H1 (cell line): ENCODE measurements at places on chromosomes 16 and 17. TPM values are rescaled to one million over a fixed set of nuclear protein-coding genes. Genes with fewer than 3 reads are reported as not detected.

TP53TG3B gene
- total RNA-seq = not detected in 2 replicates

CLTC gene
- total RNA-seq = 279 and 283 TPM in 2 replicates

CACNG3 gene
- not detected in 2 replicates for total RNA-seq

GRB7 gene
- 30.9 and 32.2 TPM in 2 replicates for total RNA-seq

JMJD8 gene
- total RNA-seq = 46.4 and 49.0 TPM in 2 replicates

KRT40 gene
- not detected in 2 replicates for total RNA-seq

CDRT15L2 gene
- total RNA-seq = not detected in 2 replicates

MYH11 gene
- total RNA-seq = 0.71 and 0.78 TPM in 2 replicates

C16orf95 gene
- total RNA-seq = 5.4 and 6.0 TPM in 2 replicates

GRCh38 chr16:27439271-27440018, 37.5 kb downstream of the IL21R start:
- H3K4me3 ChIP-seq = no peak overlapping the region
- no peaks in the 10 kb centered on the region for H3K27me3 ChIP-seq
- no peak overlapping the region for H3K27ac ChIP-seq
- no peaks in the 10 kb centered on the region for H3K36me3 ChIP-seq

DNA sequence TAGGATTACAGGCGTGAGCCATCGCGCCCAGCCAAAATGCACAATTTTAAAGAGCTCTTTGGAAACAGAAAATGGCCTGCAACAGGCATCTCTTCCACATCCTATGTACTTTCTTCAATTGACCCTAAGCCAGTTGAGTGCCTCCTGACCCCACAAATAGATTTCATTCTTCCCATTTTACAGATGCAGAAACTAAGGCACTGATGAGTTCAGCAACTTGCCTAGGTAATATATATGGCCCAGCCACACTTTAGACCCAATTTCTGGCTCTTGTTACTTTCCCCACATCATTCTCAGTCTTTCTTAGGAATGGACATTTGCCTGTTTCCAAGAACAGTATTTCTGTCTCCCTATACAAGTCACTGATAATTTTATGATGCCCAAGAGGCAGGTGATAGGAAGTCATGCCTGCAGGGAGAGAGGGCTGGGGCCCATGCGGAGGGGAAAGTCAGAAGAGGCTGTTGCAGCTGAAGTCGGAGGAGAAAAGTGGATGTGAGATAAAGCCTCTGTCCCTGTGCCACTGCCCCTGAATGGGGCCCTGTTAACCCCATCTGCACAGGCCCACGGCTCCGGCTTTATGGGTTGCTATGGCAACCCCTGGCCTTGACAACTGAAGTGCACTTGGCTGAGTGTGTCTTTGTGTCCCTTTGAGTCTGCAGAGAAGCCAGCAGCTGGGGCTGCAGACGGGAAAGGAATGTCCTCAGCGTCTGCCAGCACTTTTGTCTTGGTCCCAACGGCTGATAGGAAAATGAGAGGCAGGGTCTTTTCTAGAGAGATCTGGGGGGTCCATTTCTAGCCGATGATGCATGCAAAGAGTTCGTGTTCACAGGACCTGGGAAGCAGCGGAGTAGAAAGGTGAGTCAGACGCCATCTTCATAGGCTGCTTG, 45.9 kb downstream of the ABAT start:
- no peak overlapping the region for H3K4me3 ChIP-seq
- H3K27me3 ChIP-seq = no peaks in the 10 kb centered on the region
- H3K27ac ChIP-seq = no peak overlapping the region
- DNase-seq = peak; percentile 59

GRCh38 chr16:81517629-81518438, 73.2 kb downstream of the CMIP start:
- H3K4me3 ChIP-seq = no peak overlapping the region
- H3K27ac ChIP-seq = no peak overlapping the region
- peaks cover 13% of the 10 kb centered on the region for H3K4me1 ChIP-seq
- no peaks in the 10 kb centered on the region for H3K36me3 ChIP-seq
- no peak for DNase-seq
- H3K27me3 ChIP-seq = no peaks in the 10 kb centered on the region

DNA sequence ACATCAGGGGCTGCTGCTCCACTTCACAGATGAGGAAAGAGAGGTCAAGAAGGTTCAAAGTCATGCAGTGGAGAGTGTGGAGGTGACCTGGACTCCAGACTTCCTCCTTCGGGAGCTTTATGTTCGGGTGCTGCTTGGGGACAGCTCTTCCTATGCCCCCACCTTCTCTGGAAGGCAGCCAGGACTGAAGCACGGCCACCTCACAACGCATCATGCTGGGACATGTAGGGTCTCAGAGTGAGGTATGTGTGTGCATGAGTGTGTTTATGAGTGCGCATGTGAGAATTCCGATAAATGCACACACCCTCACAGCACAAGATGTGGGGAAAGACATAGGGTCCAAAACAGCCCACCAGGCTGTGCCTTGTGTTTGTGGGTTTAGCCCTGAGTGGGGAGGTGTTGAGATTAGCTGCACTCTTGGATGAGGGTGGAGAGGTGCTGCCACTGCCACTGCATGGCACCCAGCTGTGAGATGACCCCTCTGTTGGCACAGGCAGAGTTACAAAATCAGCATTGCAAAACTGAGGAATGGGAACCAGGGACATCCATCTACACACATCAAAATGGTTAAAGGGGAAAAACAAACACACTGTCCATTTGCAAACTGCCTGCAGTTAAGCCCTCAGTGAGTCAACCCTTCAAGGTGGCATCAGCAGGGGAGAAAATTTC, 367.4 kb downstream of the SEC14L1 start:
- H3K27me3 ChIP-seq = no peaks in the 10 kb centered on the region
- H3K36me3 ChIP-seq = no peaks in the 10 kb centered on the region
- H3K4me3 ChIP-seq = no peak overlapping the region
- no peaks in the 10 kb centered on the region for H3K4me1 ChIP-seq
- no peak for DNase-seq

GRCh38 chr17:10192972-10193371, 5.4 kb downstream of the GAS7 start:
- H3K36me3 ChIP-seq = no peaks in the 10 kb centered on the region
- H3K4me3 ChIP-seq = no peak overlapping the region
- no peak overlapping the region for H3K27ac ChIP-seq
- peaks cover 15% of the 10 kb centered on the region for H3K27me3 ChIP-seq

GRCh38 chr17:72004611-72005331, 116.0 kb upstream of the SOX9 start:
- no peak overlapping the region for H3K4me3 ChIP-seq
- no peak overlapping the region for H3K27ac ChIP-seq
- no peaks in the 10 kb centered on the region for H3K4me1 ChIP-seq
- DNase-seq = no peak
- H3K27me3 ChIP-seq = peaks cover 1% of the 10 kb centered on the region

DNA sequence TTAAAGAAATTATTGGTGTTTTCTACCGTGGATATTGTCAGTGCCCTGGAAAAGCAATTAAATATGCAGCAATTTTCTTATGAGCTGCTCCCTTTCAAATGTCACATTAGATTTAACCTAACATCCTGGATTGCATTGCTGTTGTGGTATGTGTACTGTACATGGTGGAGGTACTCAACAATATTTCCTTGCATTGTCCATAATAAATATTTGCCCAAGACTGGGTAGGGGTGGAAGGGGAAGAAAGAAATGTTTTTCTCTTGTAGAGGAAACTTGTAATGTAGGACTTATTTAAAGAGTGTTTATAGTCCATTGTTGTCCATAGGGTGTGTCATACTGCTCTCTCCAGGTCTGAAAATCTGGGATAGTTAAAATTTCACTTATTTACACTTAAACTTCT, 346.2 kb upstream of the TBX2 start:
- H3K36me3 ChIP-seq = no peaks in the 10 kb centered on the region
- H3K27me3 ChIP-seq = no peaks in the 10 kb centered on the region
- H3K4me1 ChIP-seq = no peaks in the 10 kb centered on the region
- no peak overlapping the region for H3K4me3 ChIP-seq
- H3K27ac ChIP-seq = no peak overlapping the region

DNA sequence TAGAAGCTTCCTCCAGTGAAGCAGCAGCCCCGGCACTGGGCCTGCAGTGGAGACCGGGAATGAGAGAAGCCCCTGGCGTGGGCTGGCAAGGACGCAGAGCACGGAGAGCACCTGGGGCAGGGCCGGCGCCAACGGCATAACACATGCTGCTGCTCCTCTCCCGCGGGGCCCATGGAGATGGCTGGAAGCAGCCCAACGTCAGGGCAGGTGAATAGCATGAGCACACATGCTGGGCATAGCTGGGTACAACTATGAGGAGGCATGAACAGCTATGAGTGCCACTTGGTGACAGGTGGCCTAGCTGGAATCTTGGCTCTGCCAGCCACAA, 46.4 kb downstream of the IRF8 start:
- no peak overlapping the region for H3K4me3 ChIP-seq
- no peaks in the 10 kb centered on the region for H3K36me3 ChIP-seq
- no peak overlapping the region for H3K27ac ChIP-seq
- no peaks in the 10 kb centered on the region for H3K27me3 ChIP-seq
- no peak for DNase-seq

GRCh38 chr17:79971651-79972050, 64.0 kb downstream of the TBC1D16 start:
- H3K27ac ChIP-seq = no peak overlapping the region
- no peaks in the 10 kb centered on the region for H3K27me3 ChIP-seq
- H3K4me3 ChIP-seq = no peak overlapping the region
- 0 out of 2 replicates have a peak, but pooled peaks cover 6% of the 10 kb centered on the region for H3K4me1 ChIP-seq
- no peaks in the 10 kb centered on the region for H3K36me3 ChIP-seq

GRCh38 chr17:58072862-58073261, 10.4 kb upstream of the DYNLL2 start:
- DNase-seq = no peak
- no peak overlapping the region for H3K27ac ChIP-seq
- no peaks in the 10 kb centered on the region for H3K4me1 ChIP-seq
- H3K27me3 ChIP-seq = no peaks in the 10 kb centered on the region
- no peak overlapping the region for H3K4me3 ChIP-seq

- no peak overlapping the region for H3K4me3 ChIP-seq
- peak; percentile 92 for DNase-seq
- H3K27ac ChIP-seq = no peak overlapping the region
Measured at GRCh38 chr17:35747540-35748017, 5.5 kb downstream of the GAS2L2 start.

DNA sequence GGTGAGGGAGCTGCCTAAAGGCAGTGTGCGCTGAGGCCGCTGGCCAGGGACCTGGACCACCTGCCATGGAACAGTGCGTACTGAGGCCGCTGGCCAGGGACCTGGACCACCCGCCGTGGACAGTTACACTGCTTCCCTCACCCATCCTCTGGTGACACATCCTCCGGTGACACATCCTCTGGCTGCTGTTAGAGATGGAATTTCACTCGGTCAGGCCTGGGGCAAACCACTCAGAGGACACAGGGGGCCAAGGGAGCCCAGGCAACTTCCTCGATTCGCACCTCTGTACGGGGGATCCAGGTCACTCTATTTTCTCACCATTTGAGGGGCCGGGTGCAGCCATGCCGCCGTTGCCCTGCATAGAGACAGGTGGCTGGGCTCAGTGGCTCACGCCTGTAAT, 32.4 kb upstream of the RPTOR start:
- H3K36me3 ChIP-seq = no peaks in the 10 kb centered on the region
- H3K4me1 ChIP-seq = no peaks in the 10 kb centered on the region
- H3K4me3 ChIP-seq = no peak overlapping the region

GRCh38 chr17:76527430-76528111, 9.9 kb downstream of the CYGB start:
- no peak overlapping the region for H3K27ac ChIP-seq
- peak; percentile 78 for DNase-seq
- H3K36me3 ChIP-seq = no peaks in the 10 kb centered on the region
- no peaks in the 10 kb centered on the region; the same call in 1 of the 2 replicates for H3K27me3 ChIP-seq

- no peaks in the 10 kb centered on the region; the same call in 1 of the 2 replicates for H3K27me3 ChIP-seq
- H3K27ac ChIP-seq = no peak within 1 kb of the TSS
- peaks cover 21% of the 10 kb centered on the region; the same call in 1 of the 2 replicates for H3K36me3 ChIP-seq
- H3K4me3 ChIP-seq = peak within 1 kb of the TSS; percentile 90
- H3K4me1 ChIP-seq = peaks cover 5% of the 10 kb centered on the region; the same call in 1 of the 2 replicates
Measured at GRCh38 chr16:58000706-58001676, at the start of gene USB1. Gene USB1, plus strand, starts transcription at chr16:58001407. Its CDS starts 77 bp downstream, at chr16:58001484.

GRCh38 chr16:27311448-27311830, 2.3 kb upstream of the IL4R start:
- no peak overlapping the region for H3K27ac ChIP-seq
- no peak for DNase-seq
- H3K36me3 ChIP-seq = no peaks in the 10 kb centered on the region
- peaks cover 3% of the 10 kb centered on the region; the same call in 1 of the 2 replicates for H3K27me3 ChIP-seq

DNA sequence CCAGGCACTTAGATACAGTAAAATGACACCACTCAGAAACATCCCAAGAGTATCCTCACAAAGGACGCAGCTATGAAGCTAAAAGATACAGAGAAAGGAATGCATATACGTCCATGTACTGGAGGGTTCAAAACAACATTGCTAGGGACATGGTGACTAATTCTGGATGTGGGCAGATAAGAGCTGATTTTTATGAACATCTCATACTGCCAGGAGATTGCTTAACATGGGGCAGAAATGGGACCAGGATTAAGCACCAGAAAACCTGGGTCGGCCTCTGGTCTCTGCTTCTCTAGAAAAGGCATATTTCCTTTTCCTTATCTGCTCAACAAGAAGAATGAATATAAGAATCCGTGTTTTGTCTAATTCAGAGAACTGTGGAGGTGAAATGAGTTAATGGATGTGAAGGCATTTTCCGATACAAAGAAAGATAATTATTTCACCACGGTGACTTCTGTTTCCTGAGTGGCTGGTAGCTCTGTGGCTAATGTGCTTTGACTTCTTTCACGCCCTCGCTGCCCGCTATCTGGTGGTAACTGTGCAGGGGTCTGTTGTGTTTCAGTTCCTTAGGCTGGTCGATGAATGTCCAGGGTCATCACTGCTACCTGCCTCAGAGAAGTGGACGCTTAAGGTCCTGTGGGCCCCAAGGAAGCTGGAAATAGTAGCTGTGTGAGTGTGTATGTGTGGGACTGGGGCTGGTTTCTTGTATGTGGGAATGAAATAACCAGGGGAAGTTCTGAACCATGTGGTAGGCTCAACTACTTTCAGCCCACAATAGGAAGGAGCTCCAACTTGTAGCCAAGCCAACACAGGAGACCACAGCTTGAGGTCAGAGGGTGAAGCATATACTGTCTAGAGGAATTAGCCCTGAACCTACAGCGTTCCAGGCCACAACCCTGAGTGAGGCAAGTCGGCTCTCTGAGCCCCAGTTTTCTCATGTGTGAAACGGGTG, 15.8 kb upstream of the CCL5 start:
- H3K36me3 ChIP-seq = no peaks in the 10 kb centered on the region
- H3K4me1 ChIP-seq = peaks cover 2% of the 10 kb centered on the region
- H3K27ac ChIP-seq = no peak overlapping the region

DNA sequence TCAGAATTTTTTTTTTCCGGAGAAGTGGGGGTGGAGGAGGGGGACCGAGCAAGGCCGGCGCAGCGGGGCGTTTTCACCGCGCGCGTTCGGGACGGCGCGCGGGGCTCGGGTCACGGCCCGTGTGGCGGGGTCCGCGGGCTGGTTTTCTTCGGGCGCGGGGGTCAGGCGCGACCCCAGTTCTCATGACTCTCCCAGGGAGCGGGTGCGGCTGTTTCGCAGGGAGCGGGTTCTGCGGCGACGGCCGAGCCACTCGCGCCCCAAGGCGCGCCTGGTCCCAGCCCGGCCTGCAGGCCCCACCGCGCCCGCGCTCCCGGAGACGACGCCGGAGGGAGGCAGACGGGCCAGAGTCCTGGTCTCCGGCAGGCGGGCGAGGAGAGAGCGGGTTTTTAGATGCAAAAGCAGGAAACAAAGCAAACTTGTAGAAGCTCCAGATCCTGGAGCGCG, 1.0 kb downstream of the BAHCC1 start:
- peaks cover 41% of the 10 kb centered on the region for H3K27me3 ChIP-seq
- peak overlapping the region; percentile 28 for H3K27ac ChIP-seq
- H3K36me3 ChIP-seq = no peaks in the 10 kb centered on the region

GRCh38 chr17:44144966-44145739, 3.4 kb downstream of the HROB start:
- H3K36me3 ChIP-seq = peaks cover 42% of the 10 kb centered on the region
- DNase-seq = no peak
- H3K4me1 ChIP-seq = no peaks in the 10 kb centered on the region
- H3K27me3 ChIP-seq = no peaks in the 10 kb centered on the region
- no peak overlapping the region for H3K4me3 ChIP-seq
- no peak overlapping the region for H3K27ac ChIP-seq
